ENCODE measurements at places on chromosomes 4 and X. TPM values are rescaled to one million over a fixed set of nuclear protein-coding genes. Genes with fewer than 3 reads are reported as not detected.

GRCh38 chrX:445727-446126 is 59.0 kb upstream of the PPP2R3B start:
- no peak for DNase-seq

DNA sequence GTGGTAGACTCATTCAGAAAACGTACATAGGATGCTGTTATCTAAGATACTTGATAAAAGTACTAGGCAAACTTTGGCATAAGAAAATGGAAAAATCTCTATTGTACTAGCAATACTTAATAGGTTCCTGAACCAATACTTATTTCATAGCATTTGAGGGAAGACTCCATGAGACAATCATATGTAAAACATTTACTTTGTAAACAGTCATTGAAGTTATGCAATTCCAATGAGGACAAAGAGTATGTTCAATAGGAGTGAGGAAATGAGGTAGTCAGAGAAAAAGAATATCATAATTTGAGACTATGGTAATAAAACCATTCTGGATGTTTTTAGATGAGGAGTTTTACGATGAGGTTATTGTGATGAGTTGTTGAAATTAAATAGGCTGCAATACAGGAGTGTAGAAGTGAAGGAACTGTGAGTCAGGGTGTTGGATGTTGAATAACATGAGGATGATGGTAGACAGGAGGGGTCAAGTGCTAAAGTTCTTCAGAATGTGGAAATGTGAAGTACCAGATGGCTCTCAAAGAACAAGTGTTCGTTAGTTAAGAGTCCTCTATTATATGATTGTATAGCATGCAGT is 397.9 kb downstream of the PPP3CA start:
- no peak for DNase-seq

The MTTP gene
- 1.6 TPM for polyA plus RNA-seq

The QDPR gene
- polyA plus RNA-seq, result 102 TPM

GRCh38 chr4:155062948-155063347 is 145.5 kb upstream of the NPY2R start:
- no peak for DNase-seq

- DNase-seq, result no peak
Observed at GRCh38 chr4:156974264-156974663, 2.7 kb upstream of the PDGFC start.

DNA sequence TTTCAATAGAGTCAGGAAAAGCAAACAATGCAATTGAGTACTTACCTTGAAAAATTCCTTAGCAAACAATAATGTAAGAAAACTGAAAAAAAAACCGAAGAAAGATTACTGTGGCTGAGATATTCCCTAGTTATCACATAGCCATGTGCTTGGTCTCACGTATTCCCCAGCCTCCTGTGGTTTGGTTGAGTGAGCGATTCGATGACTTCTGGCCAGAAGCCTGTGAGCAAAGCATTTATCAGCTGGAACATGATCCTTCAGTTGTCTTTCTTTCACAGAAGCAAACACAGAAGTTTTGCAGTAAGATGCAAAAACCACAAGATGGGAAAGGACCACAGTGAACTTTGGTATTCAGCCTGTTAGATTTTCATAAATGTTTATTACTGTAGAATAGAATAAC is 1754.3 kb upstream of the AGA start:
- DNase-seq, result no peak

GRCh38 chr4:149889991-149890390 is 74.3 kb upstream of the IQCM start:
- DNase-seq, result no peak

Data from hindlimb muscle (tissue), 1 donor.